ENCODE measurements at places on chromosomes 3 and 15.

DNA sequence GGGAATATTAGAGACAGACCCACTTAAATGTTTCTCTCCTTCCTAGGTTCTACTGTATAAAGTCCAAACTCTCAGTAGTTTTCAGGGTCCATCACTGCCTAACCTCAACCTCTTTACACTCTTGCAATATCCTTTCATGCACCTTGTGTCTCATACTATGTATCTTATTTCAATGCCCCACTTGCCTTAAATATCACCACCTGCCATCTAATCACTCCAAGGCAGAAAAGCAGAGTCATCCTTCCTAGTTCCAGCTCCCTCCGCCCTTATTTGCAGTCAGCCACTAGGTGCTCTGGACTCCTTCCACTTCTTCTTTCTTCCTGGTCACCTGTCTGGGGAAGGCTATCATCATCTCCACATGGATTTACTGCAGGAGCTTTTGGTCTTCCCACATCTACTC, 322.0 kb downstream of the MFSD1 start:
- no peak for DNase-seq

DNA sequence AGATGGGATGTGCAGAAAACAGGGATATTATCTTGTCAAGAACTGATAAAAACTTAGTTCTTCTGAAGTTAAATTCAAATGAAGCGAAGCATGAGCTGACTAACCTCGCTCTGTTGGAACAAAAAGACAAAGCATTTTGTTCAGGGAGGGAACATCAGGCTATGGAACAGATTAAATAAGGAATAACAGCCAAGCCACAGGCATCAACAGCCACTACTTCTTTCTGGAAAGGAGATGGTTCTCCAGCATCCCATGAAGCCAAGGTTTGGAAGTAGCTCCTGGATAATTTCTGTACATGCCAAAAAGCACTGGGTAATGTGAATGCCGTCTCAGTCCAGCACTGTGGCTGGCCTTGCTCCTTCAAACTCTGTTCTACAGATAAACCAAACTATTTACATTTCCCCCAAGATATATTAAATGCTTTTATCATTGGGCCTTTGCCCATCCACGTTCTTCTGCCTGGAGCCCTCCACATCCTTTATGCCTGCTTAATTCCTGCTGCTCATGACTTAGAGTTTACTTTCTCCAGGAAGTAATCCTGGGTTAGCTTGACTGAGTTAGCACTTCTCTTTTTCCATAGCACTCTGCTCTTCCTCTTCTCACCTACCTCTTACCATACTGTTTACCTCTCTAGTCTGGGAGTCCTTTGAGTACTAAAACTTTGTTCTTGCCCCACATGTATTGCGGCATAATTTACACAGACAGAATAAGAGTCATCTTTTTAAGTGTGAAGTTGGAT, 232.0 kb downstream of the CLSTN2 start:
- DNase-seq: no peak

DNA sequence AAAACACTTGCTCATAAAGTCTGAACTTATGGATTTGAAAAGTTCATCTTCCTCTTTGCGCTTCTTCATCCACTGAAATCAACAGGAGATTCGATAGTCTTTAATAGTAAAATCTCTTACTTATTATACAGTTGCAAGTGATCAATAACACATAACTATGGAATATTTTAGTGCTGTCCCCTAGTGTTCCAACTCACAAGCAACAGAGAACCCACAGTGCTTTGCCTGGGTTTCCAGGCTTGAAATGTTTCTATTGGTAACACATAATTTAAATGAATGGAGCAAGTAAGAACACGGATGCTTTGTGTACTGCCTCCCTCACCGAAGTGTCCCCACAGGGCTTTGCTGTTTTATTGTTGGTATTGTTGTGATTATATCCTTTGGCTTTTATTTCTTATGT, 93.5 kb downstream of the WDR72 start:
- DNase-seq: no peak

DNA sequence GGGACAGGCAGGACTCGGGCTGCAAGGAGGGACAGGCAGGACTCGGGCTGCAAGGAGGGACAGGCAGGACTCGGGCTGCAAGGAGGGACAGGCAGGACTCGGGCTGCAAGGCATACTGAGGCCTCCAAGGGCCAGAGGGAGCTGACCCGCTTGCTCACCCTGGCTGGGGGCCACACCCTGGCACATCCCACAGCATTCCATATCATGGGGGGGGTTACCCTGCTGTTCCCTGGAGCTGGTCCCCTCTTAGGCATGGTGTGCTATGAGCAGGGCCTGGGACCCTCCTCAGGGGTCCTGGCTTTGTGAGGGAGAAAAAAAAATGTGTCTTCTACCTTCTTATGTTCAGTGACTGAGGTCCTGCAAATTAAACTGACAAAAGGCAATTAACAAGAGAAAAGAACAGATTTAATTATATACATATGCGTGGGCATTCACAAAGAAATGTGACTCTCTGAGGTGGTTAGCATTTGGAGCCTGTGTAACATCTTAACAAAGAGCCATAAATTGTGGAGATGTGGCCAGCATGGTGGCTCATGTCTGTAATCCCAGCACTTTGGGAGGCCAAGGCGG, 97.6 kb upstream of the ALDH1A3 start:
- no peak for DNase-seq

DNA sequence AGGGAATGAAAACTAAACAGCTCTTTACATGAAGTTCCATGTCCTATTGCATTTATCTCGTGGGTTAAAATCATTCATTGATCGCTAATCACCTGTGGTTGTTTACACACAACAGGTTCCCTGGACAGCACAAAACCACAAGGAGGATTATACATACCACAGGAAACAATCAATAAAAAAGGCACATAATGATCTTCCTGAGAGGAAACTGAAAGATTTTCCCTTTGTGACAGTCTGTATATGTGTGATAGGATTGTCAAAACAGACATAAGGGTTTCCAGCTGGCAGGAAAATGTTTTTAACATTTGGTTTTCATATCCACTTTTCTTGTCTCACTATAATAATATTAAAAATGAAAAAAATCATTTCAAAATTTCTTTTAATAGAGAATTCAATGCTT, 541.8 kb downstream of the NLGN1 start:
- DNase-seq: no peak

- DNase-seq: no peak
Observed at GRCh38 chr15:25727867-25728600, 135.1 kb downstream of the ATP10A start.

- no peak for DNase-seq
Observed at GRCh38 chr3:69179740-69180372, 57.5 kb upstream of the LMOD3 start.

DNA sequence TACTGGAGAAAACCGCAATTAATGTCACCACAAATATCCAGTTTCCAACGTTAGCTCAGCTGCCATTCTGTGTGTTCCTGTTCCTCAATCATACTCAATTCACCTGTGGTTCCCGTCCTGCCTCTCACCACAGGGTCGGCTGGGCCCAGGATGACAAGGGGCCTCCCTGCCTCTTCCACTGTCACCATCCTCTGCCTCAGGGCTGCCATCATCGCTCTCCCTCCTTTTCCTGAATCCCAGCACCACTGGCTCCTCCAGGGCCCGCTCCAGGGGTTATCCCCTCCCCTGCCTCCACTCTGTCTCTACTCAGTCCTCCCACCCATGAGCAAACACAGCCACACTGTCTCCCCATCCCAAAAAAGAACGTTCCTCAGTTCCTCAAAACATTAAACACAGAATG, 170.9 kb upstream of the NSMCE3 start:
- DNase-seq: no peak
